Activated CD4-positive, alpha-beta memory T cell treated with anti-CD3 and anti-CD28 coated beads for 36 hours (primary cell): ENCODE measurements at places on chromosomes 5 and 9. TPM values are rescaled to one million over a fixed set of nuclear protein-coding genes. Genes with fewer than 3 reads are reported as not detected.

The SLCO6A1 gene
- total RNA-seq: not detected

The GCNT4 gene
- total RNA-seq: 2.4 TPM

The PCDHB12 gene
- not detected for total RNA-seq

The RNF180 gene
- total RNA-seq: not detected

The CCDC187 gene
- total RNA-seq: not detected

DNA sequence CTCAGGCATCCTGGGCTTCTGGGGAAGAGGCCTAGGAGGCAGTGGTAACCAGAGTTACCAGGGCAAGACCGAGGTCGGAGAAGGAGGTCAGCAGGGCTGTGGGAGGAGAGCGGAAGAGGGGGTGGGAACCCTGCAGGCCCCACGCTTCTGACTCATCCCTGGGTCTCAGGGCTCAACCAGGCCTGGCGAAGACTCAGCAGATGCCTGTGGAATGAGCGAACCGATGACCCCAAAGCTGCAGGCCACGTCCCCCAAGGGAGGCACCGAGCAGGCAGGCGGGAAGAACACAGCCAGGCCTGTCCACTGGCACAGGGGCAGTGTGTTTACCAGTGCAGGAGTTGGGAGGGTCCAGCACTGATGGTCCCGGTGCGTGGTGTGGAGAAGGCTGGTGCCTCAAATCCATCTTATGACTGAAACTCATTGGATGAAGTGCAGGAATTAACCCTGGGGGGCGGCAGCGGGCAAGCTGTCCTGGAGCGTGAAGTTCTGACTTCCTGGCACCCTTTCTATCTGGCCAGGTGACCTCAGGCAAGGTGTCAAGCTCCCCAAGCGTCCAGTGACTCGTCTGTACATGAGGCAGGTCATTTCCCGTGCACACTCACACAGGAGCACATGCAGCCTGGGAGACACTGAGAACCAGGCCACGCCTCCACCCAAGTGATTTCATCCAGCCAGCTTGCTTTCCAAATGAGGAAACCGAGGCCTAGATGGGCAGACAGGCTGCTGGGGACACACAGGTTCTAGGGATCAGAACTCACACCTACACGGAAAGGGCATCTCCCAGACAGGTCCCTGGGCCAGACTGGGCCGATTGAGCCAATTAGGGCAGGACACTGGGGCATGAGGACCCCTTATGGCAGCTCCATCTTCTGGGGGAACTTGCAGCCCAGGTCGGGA, 69.1 kb downstream of the ADAMTS2 start:
- no peaks in the 10 kb centered on the region for H3K27me3 ChIP-seq
- no peak for DNase-seq
- H3K27ac ChIP-seq: no peak overlapping the region
- no peaks in the 10 kb centered on the region for H3K36me3 ChIP-seq
- H3K4me1 ChIP-seq: no peaks in the 10 kb centered on the region
- no peak overlapping the region for H3K4me3 ChIP-seq

DNA sequence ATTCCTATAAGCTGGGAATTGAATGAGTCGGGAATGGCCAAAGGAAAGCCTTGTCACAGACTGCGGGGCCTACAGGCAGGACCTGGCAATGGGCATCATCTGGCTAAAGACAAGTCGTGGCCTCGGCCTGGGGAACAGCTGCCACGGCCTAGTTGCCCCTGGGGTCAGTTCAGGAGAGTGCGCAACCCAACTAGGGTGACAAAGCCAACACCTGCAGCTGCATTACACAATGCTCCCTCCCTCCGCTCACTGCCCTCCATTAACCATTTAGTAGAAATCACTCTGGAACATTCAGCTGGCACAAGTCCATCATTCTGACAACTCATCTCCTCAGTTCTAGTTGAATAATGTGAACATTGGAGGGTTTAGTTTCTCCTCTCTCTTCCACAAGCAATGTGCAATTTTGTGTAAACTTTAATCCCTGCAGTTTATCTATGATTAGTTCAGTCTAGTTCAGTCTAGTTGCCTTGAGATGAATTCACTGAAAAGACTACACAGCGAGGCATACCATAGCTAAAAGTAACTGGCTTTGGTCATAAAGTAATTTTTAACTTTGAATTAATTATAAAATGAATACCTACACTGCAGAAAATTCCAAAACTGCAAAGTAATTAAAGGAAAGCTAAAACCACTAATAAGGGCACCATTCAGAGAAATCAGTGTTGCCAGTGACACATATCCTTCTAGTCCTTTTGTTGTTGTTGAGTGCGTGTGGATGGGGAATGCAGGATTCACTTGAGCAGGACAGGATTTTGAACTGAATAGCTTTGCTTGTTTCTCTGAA, 5.1 kb downstream of the GLDC start:
- H3K4me1 ChIP-seq: peaks cover 11% of the 10 kb centered on the region
- H3K36me3 ChIP-seq: no peaks in the 10 kb centered on the region
- H3K4me3 ChIP-seq: no peak overlapping the region

GRCh38 chr5:62460578-62460983, 48.0 kb downstream of the IPO11 start:
- no peaks in the 10 kb centered on the region for H3K4me1 ChIP-seq
- no peak overlapping the region for H3K27ac ChIP-seq
- no peaks in the 10 kb centered on the region for H3K27me3 ChIP-seq
- H3K4me3 ChIP-seq: no peak overlapping the region
- no peaks in the 10 kb centered on the region for H3K36me3 ChIP-seq
- DNase-seq: no peak

DNA sequence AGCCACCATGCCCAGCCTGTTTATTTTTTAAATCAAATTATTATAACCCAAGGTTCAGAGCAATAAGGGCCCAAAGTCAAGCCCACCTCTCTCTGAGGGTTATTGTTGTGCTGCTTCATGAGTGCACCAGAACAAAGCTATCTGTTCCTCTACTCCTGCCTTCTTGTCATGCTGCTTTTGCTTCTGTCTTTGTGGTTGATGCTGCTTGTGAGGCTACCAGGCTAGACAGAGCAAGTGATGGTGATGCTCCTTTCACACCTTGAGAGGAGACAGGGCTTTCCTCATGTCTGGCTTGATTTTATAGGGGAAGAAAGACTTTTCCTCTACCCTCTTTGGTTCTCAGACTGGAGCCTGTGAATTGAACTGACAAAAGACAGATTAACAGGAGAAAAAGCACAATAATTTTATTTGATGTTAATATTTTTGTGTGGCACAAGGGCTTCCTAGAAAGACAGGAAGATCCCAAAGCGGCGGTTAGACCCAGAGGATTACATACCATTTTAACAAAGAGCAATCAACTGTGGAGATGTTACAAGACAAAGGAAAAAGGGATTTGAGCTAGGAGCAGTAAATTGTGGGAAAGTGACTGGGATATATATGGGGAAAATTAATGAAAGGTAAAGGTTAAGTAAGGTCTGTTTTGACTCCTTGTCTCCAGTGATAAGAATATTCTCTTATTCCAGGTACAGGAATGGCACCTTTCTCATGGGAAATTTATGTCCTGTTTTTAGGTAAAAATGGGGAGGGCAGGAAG, 4.4 kb upstream of the CD180 start:
- no peak for DNase-seq
- H3K27ac ChIP-seq: no peak overlapping the region
- no peak overlapping the region for H3K4me3 ChIP-seq
- H3K36me3 ChIP-seq: peaks cover 8% of the 10 kb centered on the region

GRCh38 chr5:155091768-155092717, 78.5 kb downstream of the KIF4B start:
- no peaks in the 10 kb centered on the region for H3K36me3 ChIP-seq
- no peak overlapping the region for H3K4me3 ChIP-seq
- DNase-seq: no peak
- H3K4me1 ChIP-seq: no peaks in the 10 kb centered on the region
- H3K27me3 ChIP-seq: peaks cover 10% of the 10 kb centered on the region

DNA sequence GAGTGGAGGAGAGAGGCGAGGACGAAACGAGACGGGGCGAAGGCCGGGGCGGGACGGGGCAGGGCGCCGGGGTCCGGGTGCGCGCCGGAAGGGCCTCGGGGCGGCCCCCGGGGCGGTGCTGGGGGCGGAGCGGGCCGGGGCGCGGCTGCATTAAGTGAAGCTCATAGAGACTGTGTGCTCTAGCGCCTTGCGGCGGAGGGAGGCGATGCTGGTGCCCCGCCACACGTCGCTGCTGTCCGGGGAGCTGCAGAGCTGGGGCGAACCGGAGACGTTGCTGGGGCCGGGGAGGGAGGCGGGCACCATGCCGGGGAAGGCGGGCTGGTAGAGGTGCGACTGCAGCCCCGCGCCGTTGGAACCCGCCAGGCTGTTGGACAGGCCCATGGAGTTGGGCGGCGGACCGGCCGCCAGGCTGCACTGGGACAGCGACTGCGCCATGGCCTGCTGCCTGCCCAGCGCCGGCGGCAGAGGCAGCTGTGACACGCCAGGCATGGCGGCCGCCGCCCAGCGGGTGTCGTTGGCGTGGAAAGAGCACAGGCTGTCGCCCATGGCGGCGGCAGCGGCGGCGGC, 8.3 kb downstream of the OTP start:
- H3K36me3 ChIP-seq: peaks cover 6% of the 10 kb centered on the region
- peak; percentile 76 for DNase-seq
- H3K27ac ChIP-seq: no peak overlapping the region

DNA sequence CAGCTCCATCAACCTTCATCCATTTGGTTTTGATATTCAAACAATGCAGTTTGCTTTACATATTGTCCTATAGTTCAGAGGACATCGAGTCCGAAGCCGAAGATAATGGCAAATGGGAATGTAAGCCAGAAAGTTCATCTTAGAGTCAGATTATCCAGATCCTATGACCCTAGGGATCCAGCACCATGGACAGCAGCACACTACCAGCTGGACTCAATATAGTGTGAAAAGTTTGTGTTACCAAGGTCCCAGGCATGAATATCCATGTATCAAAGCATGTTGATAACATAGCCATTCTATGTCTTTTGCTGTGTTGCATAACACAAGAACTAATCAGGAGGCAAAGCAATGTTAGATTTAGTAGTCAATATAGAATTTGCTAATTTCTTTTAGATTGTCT, 46.3 kb downstream of the FSTL4 start:
- peaks cover 20% of the 10 kb centered on the region for H3K27me3 ChIP-seq
- no peaks in the 10 kb centered on the region for H3K4me1 ChIP-seq
- H3K4me3 ChIP-seq: no peak overlapping the region

- no peaks in the 10 kb centered on the region for H3K4me1 ChIP-seq
- no peaks in the 10 kb centered on the region for H3K27me3 ChIP-seq
- H3K4me3 ChIP-seq: no peak overlapping the region
These were observed 281.9 kb downstream of the MARCHF11 start for GRCh38 chr5:15897656-15898055.

DNA sequence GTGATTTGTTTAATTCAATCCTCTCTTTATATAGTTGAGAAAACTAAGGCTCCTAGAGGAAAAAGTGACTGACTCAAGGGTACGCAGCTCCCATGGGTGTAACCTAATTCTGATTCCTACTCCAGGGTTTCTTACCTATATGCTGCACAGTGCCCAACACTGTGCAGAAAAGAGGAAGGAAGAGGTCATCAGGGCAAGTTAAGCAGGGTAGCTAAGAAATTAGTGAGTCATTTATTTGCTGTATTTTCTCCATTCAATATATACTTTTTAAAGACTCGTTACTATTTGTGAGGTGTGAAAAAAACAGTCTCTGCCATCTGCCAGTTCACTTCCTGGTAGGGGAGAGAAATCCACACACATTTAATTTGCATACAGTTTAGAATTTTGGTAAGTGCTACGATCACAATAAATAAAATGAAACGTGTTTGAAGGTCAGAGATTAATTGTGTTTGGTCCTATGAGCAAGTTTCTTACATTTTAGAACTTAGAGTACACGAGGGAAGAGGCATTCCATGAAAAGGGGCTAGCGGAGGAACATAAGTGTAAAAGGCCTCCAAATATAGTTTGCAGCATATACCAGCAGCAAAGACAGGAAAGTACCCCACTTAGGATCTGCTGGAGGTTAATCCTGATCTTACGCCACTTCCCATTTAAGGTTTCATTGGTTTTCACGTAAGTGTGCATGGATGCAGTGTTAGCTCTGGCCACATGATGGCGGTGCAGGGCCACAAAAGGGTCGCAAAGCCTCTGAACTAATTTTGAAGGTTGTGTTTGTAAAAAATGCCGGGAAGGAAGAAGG, 59.9 kb upstream of the TLR4 start:
- no peak overlapping the region for H3K27ac ChIP-seq
- H3K4me3 ChIP-seq: no peak overlapping the region
- DNase-seq: peak; percentile 69
- peaks cover 10% of the 10 kb centered on the region for H3K27me3 ChIP-seq

- DNase-seq: no peak
- no peaks in the 10 kb centered on the region for H3K36me3 ChIP-seq
- H3K27me3 ChIP-seq: no peaks in the 10 kb centered on the region
- H3K27ac ChIP-seq: no peak overlapping the region
These were observed 284.7 kb downstream of the NR2F1-AS1 start for GRCh38 chr5:93296338-93296737.

DNA sequence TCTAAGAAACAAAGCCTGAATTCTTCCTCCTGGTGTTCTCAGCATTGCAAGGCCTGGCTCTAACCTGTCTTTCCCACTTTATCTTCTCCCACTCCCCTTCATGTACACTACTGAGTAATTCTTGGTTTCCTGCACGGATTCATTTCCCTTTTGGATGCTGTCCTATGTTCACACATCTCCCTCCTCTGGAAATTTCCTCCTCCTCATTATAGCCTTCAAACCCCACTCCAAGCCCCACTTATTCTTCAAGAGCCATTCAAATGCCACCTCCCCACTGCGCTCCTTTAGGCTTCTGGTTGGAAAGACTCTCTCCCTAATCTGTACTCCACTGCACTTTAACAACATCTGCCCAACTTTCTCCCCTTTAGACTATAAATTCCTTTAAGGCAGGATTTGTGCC, 28.2 kb upstream of the C5orf63 start:
- H3K27ac ChIP-seq: no peak overlapping the region
- H3K27me3 ChIP-seq: peaks cover 2% of the 10 kb centered on the region
